H9 (cell line): ENCODE measurements at places on chromosomes 3 and 15. TPM values are rescaled to one million over a fixed set of nuclear protein-coding genes. Genes with fewer than 3 reads are reported as not detected.
A peak's percentile ranks its signal among the peaks of the same experiment; 100 is the strongest.

DNA sequence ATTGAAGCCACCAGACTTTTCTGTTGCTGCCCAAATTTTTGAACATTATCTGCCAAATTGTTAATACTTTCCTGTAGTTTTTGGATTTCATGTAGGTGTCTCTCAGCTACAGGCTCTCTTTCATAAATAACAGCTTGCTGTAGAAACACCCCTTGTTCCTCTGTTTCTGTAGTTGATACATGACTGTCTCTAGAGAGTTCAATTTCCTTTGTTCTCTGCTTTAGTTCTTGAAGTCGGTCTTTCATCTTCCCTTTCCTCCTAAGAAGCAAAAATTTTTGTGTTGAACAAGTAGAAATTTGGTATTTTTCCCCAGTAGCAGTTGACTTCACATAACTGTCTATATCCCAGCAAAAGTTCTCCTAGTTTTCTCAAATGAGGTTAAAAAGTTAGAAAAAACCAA, 13.4 kb downstream of the STX19 start:
- no peak overlapping the region for H3K4me3 ChIP-seq
- H3K27me3 ChIP-seq, result no peaks in the 10 kb centered on the region
- H3K36me3 ChIP-seq, result no peaks in the 10 kb centered on the region
- no peaks in the 10 kb centered on the region for H3K4me1 ChIP-seq

- no peaks in the 10 kb centered on the region; the same call in 1 of the 2 replicates for H3K27me3 ChIP-seq
- H3K4me3 ChIP-seq, result no peak overlapping the region
- no peak overlapping the region for H3K27ac ChIP-seq
- no peaks in the 10 kb centered on the region for H3K36me3 ChIP-seq
These were observed 237.0 kb downstream of the UACA start for GRCh38 chr15:70526221-70526973.

GRCh38 chr15:39781967-39782302, 706 bp downstream of the FSIP1 start:
- H3K36me3 ChIP-seq, result no peaks in the 10 kb centered on the region
- no peaks in the 10 kb centered on the region for H3K27me3 ChIP-seq
- peak overlapping the region; percentile 84 for H3K4me3 ChIP-seq
- H3K27ac ChIP-seq, result no peak overlapping the region
- peaks cover 11% of the 10 kb centered on the region; the same call in 1 of the 2 replicates for H3K4me1 ChIP-seq

Gene CHL1
- 0.04 TPM in 1 of 2 replicates, not detected in the other for total RNA-seq

Gene PRSS50
- total RNA-seq, result 0.24 and 0.59 TPM in 2 replicates
